ENCODE measurements at places on chromosomes 1 and 21.

- no peak for DNase-seq
Observed at GRCh38 chr1:157932069-157932468, 61.4 kb upstream of the KIRREL1 start.

DNA sequence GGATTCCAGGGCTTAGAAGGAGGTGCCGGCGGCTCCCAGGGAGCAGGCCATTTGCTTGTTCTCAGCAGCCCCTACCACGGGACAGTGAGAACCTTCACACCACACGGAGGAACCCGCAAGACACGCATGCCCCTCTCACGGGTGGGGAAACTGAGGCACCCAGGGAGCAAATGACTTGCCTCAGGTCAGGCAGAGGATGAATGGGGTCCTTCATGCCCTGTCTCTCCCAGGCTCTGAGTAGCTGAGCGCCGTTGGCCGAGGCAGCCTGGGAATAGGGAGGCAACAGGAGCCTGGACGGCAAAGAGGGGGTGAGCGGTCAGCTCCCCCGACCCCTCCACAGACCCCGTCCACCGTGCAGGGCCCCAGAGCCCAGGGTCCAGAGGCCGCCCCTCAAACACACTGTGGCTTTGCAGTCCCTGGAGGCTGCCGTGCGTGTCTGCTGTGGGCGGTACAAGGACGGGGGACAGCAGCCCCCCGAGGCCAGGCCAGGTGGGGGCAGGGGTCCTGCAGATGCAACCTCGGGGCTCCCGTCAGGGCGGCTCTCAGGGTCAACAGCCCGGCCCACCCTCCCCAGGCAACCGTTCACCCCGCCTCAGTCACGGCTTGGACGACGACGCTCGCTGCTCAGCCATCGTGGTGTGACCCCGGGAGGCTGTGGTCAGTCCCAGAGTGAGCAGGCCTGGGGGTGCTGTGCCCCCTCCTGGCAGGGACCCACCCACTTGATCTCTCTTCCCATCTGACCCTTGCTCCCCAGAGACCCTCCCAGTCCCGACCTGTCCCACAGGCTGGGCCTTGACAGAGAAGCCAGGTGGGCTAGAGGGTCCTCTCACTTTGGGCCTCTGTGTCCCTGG, 15.8 kb upstream of the COL6A2 start:
- DNase-seq, result no peak

DNA sequence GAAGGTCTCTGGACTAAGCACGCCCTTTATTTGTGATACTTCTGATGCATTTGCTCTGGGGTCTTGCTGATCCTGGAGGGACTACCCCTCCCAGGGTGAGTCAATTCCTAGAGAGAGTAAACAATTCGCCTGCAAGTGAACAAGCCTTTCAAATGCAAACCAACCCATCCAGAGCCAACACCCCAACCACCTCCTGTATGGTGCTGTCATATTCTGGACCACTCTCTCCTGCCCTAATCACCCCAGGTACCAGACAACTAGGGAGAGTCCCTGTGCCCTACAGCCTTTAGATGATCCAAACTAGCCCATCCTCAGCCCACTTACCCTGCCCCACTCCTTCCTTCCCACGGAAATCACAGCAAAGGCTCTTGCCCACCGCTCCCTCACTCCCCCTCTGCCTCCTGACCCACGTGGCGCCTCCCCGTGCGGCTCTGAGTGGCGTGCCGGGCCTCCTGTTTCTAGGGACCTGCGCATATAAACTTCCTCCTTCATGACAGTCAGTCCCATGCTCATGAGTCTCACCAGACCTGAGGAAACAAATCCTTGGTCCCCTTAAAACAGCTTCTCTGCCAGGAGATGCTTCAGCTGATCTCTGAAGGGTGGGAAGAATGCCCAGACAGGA, 37.2 kb downstream of the ACTA1 start:
- no peak for DNase-seq

DNA sequence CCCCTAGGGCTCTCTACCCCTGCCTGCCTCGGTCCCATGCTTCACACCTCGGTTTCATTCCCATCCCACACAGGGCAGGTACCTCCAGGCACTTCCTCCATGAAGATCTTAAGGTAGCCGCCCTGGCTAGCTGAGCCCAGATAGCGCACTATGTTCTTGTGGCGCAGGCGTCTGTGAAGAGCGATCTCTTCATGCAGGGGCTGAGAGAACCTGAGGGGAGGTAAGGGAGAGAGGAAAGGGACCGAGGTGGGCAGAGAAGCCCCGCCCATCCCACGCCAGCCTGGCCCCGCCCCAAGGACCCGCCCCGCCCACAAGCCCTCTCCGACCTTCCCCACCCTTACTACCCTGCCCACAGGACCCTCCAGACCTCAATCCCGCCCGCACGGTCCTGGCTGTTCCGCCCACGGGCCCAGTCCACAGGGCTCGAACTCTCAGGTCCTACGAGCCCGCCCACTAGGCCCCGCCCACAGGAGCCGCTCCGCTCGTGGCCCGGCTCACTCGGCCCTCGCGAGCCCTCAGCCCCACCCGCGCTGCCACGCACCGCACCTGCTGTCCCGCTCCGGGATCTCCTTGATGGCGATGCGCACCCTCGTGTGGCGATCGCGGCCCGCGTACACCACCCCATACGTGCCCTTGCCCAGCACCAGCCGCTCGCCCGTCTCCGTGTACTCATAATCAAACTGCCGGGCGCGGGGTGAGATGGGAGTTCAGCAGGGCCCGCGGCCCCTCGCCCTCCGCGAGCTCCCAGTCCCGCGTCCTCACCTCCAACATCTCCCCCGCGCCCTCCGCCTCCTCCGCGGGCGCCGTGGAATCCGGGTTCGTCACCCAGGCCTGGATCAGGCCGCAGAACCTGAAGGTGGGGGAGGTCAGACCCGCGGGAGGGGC, 6.4 kb downstream of the MAP3K6 start:
- no peak for DNase-seq

DNA sequence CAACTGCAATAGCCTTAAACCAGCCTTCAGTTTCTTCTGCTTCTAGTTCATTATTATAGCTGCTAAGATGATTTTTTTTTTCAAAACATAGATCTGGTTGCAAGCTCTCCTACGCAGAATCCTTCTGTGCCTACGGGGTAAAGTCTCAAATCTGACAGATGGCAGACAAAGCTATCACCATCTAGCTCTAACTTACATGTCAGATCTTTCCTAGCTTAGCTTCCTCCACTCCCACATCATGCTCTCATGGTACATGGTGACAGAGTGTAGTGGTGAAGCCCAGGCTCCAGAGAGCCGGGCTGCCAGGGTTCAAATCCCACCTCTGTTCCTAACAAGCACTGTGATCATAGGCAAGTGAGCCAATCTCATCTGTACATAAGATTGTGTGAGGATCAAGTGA, 24.2 kb upstream of the GUCA2B start:
- no peak for DNase-seq

GRCh38 chr1:81125672-81126071, 675.1 kb upstream of the ADGRL2 start:
- no peak for DNase-seq

- no peak for DNase-seq
Observed at GRCh38 chr1:39346872-39347271, 142.4 kb downstream of the MACF1 start.

DNA sequence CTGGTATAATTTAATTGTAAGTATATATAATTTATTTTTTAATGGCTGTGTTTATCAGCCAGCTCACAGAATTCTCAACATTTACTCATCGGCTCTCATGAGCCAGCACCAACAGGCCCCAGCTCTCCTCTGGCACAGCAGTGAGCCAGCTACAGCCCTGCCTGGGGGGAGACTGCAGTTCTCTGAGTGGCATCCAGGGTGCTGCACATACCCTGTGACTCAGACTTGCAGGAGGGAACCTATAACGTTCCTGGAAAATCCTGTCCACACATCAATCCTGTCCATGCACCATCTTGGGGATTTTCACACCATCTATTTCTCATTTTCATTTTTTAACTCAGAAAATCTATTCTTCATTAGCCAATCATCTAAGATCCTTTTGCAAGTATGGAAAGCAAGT, 36.5 kb downstream of the FHAD1 start:
- no peak for DNase-seq

DNA sequence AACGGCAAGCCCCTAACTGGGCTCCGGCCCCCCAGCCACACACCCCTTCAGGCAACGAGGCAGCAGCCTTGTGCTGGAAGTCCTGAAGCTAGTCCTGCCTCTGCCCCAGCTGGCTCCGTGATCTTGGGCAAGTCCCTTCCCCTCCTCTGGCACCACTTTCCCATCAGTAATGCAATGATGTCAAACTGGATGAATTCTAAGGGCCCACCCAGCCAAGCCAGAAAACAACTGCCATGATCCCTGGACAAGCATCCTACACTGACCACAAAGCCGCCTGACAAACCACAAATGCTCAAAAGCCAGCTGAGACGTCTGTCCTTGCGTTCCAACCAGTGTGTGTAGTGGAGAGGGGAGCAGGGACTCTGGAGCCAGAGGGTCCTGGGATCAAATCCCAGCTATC, 26.8 kb downstream of the IFFO2 start:
- DNase-seq, result no peak

DNA sequence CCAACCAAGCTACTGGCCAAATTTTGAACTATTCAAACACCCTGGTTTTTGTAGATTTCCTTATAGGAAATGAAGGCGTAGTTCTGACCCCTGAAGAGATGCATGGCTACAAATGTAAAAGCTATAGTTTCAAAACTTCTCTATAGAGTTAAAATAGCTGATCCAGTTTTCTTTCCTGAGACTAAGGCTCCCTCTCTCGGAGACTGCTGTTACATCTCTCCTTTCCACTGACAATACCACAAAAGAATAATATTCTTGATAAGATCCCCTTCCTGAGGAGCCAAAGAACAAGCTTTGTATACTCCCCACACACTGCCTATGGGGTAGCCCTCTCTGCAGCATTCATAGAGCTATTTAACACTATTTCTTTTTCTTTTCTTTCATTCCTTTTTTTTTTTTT, 6.7 kb upstream of the CFAP126 start:
- DNase-seq, result no peak

GRCh38 chr1:165525708-165526107, 18.1 kb upstream of the LRRC52 start:
- DNase-seq, result no peak

DNA sequence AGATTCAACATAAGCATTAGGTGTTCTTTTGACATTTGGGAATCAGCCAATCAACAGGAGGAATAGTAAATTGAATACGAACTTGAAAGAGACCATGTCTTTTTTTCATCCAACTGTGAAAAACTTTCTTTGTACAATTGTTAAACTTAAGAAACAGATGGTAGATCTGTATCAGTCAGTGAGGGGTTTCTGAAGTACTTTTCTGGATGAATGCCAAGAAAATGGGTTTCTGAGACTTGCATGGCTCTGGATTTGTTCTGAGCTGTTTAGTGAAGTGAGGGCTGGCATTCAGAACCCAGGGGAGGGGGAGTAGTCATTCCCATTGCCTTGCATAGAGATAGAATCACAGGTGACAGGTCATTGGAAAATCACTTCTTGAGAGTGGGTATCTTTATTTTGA, 37.4 kb downstream of the PTPRC start:
- DNase-seq, result no peak

Data from stimulated activated CD8-positive, alpha-beta memory T cell treated with anti-CD3 and anti-CD28 coated beads, Interleukin-15, amount 100 ng/mL, for 48 hours (primary cell).